ENCODE measurements at places on chromosomes 3 and 15.

DNA sequence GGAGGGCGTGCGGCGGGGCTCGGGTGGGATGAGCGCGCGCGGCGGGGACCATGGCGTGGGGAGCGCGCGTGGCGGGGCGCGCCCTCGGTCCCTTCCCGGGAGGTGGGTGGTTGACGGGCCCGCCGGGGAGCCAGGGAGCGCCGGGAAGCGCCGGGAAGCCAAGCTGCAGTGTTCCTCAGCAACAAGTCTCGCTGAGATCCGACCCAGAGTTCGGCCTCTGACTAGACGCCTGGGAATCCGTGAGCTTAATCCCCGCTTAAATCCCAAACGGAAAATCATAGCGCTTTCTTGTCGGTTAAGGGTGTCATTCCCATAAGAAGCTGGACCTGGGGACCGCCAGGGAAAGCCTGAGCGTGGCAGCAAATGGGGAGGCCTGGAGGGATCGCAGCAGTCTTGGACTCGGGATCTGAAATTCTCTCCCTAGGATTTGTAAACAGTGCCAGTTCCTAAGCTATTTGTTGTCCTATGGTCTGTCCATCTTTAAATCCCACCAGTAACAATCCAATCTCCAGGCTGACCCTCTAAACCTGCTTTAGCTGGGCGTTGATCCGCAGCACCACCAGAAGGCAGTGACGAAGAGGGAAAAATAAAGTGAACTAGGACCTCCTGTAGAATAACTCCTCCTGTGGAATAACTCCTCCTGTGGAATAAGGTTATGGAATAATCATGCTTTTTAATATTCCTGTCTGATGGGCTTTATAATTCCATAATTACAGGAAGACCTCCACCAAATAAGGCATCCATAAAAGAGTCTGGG is 570 bp upstream of the NEDD4 start:
- DNase-seq = no peak

DNA sequence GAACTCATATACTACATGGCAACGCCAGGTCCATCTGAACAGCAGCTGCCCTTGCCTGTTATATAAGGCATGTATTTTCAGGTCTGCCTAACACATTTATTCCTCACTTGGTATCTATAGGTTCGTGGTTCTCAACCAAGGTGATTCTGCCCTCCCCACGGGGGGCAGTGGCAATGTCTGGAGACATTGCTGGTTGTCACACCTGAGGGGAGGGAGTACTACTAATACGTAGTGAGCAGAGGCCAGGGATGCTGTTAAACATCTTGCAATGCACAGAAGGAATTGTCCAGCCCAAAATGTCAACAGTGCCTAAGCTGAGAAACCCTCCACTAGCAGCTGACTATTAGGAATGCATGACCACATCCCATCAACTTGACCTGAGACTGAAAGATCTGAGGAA is 32.6 kb downstream of the ADAMTS9 start:
- no peak for DNase-seq

GRCh38 chr3:28326458-28326926 is 22.0 kb upstream of the ZCWPW2 start:
- DNase-seq = no peak

DNA sequence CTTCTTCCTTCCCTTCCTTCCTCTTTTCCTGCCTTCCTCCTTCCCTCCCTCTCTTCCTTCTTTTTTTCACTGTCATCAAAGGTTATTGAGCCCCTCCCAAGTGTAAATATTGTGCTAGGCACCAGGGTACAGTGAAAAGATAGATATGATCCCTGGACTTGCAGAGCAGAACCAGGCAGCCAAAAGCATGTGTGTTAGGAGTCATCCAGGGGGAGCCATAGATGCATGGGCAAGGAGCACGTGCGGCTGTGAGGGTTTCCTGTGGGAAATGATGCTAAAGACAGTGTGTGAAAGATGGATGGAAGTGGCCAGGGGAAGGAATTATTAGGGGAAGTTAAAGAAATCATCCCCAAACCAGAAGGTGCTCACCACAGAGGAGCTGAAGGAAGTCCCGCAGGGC is 65.2 kb downstream of the NR2F2 start:
- DNase-seq = no peak

GRCh38 chr3:188580223-188580622 is 426.3 kb downstream of the LPP start:
- no peak for DNase-seq

- DNase-seq = no peak
Observed at GRCh38 chr15:99275061-99275460, 23.8 kb downstream of the LRRC28 start.

- no peak for DNase-seq
Observed at GRCh38 chr3:22175947-22176346, 424.9 kb upstream of the ZNF385D start.

DNA sequence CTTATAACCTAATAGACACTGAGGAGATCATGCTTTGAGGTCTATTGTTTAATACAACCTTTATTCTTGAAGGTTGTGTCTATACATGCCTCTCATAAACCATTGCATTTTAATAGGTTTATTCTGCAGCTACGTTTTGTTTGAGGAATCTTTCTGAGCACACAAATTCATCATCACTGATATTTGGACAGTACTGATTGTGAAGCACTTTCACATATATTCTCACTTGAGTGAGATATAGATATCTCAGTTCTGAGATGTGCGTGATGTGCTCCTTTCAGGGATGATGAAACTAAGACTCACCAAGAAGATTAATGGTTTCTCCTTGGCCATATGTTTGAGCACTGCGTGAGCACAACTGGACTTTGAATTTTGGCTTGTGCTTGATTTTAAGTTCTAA is 374.4 kb downstream of the LPP start:
- no peak for DNase-seq

DNA sequence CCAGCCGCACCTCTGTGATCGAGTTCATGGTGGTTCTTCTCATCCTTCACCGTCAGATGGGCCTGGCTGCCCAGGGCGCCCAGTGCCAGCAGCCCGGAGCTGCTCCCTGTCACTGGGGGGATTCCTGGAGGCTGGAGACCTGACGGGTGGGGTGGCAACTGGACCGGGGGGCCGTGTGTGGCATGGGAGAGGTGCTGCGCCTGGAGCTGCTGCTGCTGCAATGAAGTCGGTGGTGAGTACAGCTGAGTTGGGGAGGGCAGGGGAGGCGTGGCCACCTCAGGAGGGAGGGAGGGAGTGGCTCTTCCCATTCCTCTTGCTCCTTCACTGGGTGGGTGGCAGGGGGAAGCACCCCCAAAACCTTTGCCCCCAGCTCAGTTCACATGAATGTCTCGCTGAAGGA is 31.7 kb downstream of the TLE3 start:
- no peak for DNase-seq

GRCh38 chr3:12622335-12622734 is 41.6 kb downstream of the RAF1 start:
- DNase-seq = no peak

- no peak for DNase-seq
Observed at GRCh38 chr3:100766069-100766468, 56.8 kb downstream of the TFG start.

DNA sequence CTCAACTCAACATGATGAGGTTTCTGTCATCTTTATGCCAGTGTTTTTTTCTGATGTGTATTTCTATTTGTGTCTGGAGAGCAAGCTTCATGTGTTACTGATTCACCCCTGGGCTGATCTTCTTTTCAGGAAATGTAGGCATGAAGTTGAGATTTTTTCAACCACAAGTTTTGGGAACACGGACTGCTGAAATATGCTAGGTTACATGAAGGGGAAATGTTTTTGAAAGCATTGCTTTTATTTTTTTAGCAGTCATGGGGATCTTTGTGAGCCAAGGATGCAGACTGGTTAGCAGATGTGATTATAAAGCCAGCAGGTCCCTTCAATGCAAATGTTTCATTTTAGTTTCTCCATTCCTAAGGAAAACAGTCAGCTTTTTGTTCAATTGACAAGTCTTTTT is 219.3 kb upstream of the COL8A1 start:
- no peak for DNase-seq

DNA sequence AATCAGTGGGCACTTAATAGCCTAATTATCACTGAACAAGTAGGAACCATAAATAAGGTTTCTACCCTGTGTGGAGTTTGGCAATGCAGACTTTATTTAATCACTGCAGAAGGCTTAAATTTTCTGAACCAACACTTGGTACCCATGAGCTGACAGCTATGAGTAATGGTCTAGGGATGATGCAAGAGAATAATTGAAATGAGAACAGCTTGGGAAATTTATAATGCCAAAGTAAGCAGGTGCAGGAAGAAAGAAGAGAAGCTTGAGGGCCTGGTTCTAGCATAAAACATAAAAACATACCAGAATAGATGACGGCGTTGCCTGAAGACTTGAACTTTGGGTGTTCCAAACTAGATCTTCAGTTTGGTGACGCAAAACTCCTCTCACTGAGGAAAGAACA is 67.0 kb downstream of the IMPG2 start:
- no peak for DNase-seq

- no peak for DNase-seq
Observed at GRCh38 chr3:177694951-177695350, 497.7 kb upstream of the TBL1XR1 start.

DNA sequence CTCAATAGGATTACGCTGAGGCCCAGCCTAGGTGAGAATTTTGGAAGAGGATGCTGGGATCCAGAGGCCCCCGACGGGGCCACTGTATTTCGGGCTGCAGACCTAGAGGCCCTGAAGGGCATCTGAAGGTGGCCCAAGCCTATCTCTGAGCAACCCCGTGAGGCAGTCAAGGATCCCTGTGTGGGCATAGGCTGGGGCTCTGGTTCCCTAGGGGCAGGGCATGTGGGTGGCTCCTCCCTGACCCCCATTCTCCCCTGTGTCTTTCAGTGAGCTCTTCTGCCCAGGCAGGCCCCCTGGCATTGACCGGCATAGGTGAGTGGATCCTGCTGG is 216.0 kb downstream of the SNRPN start:
- DNase-seq = no peak

DNA sequence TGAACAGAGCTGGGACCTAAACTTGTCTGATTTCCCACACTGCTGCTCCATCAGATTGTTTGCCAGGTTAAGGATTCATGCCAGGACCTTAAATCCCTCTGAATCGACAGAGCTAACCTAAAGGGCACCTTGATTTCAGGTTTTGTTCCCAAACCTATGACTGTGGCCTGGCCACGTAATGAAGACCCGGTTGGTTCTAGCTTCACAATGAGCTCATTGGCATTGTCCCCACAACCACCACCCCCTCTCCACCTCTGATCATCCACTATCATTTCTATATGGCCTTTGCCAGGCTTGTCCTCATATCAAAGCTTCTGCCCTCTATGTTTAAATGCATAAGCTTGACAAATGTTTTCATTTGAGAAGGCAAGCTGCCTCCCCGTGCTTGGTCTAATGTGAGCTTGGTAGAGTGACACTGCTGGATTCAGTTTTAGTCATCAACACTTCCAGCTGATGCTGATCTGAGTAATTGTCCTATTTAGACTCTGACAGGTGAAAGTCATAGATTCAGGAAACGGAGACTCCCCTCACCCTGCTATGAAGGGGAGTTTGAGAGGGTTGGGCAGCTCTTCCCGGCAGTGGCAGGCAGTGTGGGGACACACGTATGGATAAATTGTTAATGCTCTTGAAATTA is 407.1 kb upstream of the CFAP20DC start:
- DNase-seq = no peak

DNA sequence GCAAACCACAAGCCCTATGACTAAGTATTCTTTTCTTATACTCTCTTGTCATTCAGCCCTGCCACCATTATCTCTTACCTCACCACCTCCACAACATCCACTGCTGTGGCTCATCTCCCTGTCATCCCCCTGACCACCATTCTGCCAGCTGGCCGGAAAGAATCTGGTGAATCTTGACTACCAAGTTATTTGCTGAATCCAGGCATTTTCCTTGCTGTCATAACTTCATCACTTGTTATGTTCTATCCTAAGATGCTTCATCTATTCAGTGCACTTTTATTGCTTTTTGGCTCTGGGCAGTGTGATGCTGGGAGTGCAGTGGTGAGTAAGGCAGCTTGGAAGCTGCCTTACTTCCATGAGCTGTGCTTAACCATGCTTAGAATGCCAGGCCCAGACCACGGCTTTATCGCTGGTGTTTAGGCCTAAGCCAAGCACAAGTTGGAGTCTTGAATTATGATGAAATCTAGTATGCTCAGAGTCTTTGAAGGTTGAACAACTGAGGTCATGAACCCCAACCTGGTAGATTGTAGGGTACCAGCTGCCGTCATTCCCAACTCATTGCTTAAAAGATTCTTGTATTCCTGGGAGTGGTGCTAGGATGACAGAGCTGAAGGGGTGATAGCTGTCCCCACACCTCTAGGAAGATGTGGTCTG is 27.0 kb upstream of the APH1B start:
- no peak for DNase-seq

DNA sequence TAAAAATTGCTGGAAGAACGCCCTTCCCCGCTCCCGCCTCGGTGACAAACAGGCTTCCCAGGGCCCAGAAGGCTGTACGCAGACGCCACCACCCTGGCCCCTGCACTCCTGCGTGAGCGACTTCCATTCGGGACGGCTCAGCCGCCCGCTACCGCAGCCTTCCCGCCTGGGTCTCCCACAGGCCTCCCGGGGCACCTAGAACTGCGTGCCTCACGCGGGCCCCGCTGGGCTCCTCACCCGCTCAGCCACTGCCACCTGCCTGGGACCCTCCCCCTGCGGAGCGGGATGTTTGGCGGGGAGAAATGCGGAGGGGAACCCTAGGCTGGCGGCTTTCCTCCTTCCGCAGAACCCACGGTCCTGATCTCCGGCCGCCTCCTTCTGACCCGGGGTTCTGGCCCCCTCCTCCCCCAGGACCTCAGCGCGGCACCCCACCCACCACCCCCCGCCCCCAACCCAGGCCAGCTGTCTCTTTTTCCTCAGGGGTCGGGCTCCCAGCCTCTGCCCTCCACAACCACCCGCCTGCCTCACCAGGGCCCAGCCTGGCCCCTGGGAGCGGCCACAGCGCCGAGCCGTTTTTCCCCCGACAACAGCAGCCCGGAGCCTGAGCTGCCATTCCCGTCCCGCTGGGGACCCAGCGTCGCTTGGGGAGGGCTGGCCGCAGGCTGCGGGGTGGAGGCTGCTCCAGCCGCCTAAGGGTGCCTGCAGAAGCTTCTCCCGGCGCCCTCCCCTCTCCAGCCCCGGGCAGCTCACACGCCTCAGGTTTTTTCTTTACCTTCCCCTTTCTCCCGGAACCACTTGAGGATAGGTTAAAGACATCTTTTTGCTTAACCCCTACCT is 27.6 kb upstream of the RAB7A start:
- DNase-seq = no peak

DNA sequence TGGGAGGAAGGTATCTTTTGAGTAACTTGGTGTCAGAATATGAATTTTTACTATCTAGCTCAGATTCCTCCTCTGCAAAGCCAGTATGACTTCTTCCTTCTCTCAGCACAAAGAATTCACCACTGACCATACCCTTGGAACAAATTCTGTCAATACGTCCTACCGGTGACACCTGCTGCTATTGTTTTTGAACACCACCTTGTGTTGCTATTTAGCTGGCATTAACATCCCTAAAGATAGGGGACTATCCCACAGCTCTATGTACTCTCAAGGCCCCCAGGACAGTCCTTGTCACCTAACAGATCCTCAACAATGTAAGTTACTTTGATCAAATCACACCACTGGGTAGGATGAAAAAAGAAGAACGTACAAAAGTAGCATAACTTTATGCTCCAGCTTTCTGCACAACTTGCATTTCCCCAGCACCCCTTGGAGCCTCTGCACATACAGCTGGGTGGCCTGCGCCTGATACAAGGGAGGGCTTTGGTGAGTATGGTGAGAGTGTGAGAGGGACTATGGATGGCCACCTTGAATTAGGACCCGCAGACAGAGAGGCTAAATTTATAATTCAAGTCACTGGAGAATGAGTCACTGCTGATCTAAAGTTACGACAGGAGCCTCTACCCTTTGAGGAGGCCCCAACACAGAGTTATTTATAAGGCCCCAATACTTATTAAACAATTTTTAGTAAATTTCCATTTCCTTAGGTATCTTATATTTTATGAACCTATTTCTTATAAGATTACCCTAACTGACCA is 2.3 kb upstream of the COLQ start:
- no peak for DNase-seq
